ENCODE measurements at places on chromosomes 11 and 22. TPM values are rescaled to one million over a fixed set of nuclear protein-coding genes. Genes with fewer than 3 reads are reported as not detected.
A peak's percentile ranks its signal among the peaks of the same experiment; 100 is the strongest.

- no peak for DNase-seq
Measured at GRCh38 chr22:30396871-30397655, at the start of gene SEC14L2. Gene SEC14L2 (plus strand): TSS chr22:30397018. CDS start chr22:30397117, 99 bp downstream.

GRCh38 chr11:86069408-86070101, 671 bp upstream of the PICALM start:
- peak; percentile 60 for DNase-seq

- no peak for DNase-seq
Measured at GRCh38 chr11:5286901-5287300, 14.8 kb downstream of the OR51B4 start.

GRCh38 chr11:12943311-12943710, 65.8 kb upstream of the RASSF10 start:
- no peak for DNase-seq

FLRT1 gene
- not detected for polyA plus RNA-seq

DNA sequence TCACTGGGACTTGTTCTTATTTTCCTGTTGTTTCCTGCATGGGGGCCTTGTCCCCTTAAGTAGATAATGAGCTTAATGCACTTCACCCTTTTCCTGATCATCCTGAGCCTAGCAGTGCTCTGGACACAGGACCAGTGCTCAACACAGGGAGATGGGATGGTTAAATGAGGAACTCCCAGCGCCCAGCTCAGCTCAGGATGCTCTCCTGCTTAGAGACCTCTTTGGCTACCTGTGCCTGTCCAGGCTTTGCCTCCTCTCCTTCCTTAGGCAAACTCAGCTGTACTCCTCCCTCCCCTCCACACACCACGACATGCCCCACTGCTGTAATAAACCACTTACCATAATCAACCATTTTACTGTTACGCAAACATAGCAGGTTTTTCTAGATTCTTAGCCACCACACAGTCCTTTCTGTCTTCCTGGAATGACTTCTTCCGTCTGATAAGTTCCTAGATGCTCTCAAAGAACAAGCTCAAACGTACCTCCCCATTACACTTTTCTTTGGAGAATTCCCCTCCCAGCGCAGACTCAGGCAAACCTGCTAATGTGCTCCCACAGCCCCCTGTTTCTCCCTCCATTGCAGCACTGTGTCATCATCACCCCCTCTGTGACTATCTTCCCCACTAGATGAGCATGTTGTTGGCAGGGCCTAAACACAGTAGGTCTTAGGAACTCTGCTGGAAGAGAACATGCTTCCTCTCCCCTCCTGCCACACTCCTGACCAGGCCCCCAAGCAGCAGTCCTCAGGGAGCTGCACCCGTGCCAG, 113.6 kb downstream of the MICAL2 start:
- DNase-seq: no peak

- no peak for DNase-seq
Measured at GRCh38 chr22:44623771-44624510, 78.1 kb upstream of the PRR5 start.

- no peak for DNase-seq
Measured at GRCh38 chr11:15580775-15581095, 466.0 kb downstream of the INSC start.

- DNase-seq: no peak
Measured at GRCh38 chr11:706957-707816, 1.2 kb downstream of the EPS8L2 start.

GRCh38 chr11:123030517-123030916, 31.4 kb downstream of the HSPA8 start:
- no peak for DNase-seq

DNA sequence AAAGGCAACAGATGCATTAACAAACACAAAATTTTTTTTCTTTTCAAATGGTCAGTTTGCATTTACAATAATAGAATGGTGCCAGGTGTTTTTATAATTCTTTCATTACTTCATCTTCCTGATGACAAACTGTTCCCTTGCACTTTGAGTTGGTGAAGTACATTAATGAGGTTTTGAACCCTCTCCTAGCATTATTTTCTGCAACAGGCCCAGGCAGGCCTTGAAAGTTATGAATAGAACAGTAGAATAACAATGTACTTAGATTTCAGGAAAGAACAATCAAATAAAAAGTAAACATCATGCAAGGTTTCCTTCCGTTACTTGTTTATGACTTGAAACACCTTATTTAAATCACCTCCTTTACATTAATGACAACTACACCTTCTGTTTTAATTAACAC, 9.6 kb downstream of the BTG4 start:
- no peak for DNase-seq

FREY1 gene
- polyA plus RNA-seq: 0.32 TPM

MMP8 gene
- polyA plus RNA-seq: not detected

DNA sequence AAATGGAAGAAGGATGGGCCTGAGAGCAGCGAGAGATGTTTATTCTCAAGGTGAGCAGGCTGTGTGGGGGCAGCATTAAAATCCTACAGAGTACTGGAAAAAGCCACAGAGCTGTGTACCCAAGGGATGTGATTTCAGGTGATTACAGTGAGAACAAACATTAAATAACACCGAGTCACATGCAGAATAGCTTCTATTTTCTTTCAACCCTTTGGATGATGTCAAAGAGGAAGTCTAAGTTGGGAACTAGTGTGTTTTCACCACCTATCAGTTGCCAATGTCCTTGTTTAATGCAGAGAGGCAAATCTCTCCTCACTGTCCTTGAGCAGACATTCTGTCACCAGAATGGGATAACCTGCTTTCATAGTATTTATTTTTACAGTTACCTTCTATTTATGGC, 379.6 kb upstream of the NARS2 start:
- DNase-seq: no peak

SMC1B gene
- not detected for polyA plus RNA-seq

KCNJ4 gene
- not detected for polyA plus RNA-seq

- no peak for DNase-seq
Measured at GRCh38 chr11:118111744-118112035, 24.9 kb upstream of the SMIM35 start.

DNA sequence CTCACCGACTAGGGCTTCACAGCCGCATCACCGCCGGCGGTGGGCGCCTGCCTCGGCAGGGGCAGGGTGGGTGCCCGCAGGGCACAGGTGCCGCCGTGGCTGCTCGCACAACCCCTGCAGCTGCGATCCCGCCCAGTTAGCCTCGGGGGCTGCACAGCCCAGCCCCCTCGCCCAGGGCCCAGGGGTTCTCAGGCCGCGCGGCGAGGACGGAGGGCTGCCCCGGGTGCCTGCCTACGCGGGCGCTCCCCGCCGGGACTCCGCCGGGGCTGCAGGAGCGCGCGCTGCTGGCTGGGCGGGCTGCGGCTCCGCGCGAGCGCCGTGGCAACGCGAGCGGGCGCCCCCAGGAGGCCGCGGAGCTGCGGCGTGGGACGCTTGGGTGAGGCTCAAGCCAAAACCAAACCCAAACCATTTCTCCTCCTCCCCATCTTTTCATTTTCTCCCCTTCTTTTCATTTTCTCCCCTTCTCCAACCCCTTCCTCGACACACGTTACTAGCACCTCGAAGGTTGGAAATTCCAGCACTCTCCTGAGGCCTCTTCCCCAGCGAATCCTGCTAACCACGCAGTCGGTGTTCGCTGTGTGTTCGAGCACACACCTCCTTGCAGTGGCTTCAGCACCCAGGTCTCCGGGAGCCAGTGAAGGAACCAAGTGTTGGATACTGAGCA, at the start of gene MICAL3:
TSS of gene MICAL3 (minus strand) at position 286 of the 664 bp plus-strand sequence. CDS start 117,749 bp downstream, outside the sequence.
- no peak for DNase-seq

- no peak for DNase-seq
Measured at GRCh38 chr11:74009675-74010305, 905 bp upstream of the UCP3 start.

- DNase-seq: no peak
Measured at GRCh38 chr22:19869497-19870152, 15.0 kb upstream of the GNB1L start.

GAB4 gene
- polyA plus RNA-seq: not detected

DNA sequence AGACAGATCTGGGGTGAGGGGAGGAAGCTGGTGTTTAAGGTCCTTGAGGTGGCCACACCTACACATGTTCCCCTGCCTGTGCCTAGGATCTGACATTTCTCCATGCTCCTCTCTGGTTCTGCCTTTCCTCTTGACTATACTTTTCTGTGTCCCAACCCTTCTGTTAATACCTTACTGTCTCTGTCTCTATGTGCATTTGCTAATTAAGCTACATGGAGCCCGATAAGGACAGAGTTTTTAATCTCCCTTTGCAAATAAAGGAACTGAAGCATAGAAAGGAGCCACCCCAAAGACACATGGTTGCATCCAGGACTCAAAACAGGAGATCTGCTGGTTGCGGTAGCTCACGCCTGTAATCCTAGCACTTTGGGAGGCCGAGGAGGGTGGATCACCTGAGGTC, 33.1 kb upstream of the CDON start:
- DNase-seq: no peak

DNA sequence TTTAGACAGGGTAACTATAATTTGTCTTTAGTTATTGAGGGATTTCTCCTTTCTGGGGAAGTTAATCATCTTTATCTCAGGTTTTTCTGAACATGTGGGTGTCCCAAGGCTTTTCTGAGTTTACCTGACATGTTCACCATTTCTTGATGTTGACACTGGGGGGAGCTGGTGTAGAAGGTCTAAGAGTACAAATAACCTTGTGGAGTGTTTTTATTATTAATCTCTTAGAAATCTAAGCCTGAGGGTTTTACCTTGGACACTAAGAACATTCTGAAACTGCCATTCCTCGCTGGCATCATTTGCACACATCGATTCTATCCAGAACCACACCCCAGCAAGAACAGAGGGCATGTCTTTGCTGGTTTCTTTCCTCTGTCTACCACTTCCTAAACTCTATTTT, 15.6 kb upstream of the C11orf91 start:
- peak; percentile 73 for DNase-seq

UPK3A gene
- not detected for polyA plus RNA-seq

TRPC6 gene
- polyA plus RNA-seq: 0.04 TPM

GGT1 gene
- 20.1 TPM for polyA plus RNA-seq

DNA sequence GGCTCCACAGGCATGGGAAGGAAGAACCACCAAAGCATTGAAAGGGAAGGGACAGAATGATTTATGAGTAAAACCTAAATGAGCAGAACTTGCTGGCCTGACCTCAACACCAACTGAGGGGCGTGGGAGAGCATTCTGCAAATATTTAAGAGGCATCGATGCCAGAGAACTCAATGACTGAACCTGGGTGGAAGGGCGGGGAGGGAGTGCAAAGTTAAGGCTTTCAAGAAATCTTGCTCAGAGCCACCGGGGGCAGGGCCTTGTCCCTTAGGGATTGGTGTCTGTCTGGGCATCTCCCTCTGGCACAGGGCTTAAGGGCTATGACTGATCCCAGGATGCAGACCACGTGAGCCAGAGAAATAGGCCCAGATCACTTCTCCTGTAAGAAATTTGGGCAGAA, 137.1 kb downstream of the ADAMTS15 start:
- no peak for DNase-seq

GRCh38 chr22:37818409-37819104, 4.6 kb upstream of the GALR3 start:
- no peak for DNase-seq

DNA sequence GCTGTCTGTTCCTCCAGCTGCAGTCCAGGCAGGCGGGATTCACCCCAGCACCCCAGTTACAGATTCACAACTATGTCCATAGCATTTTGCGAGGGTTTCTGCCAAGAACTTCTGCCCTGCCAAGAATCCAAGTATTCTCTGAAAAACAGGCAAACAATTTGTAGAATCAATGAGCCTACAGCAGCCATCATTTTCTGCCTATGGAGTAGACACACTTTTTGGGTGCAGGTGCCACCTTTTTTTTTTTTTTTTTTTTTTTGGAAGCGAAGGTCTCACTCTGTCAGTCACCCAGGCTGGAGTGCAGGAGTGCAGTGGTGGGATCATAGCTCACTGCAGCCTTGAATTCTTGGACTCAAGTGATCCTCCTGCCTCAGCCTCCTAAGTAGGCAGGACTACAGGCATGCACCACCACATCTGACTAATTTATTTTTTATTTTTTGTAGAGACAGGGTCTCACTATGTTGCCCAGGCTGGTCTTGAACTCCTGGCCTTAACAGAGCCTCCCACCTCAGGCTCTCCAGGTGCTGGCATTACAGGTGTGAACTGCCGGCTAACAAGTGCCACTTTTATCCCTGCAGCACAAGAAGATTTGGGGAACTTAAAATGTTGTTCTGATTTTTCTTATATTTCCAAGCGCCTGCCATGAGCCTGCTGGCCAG, 195.1 kb downstream of the SNX19 start:
- no peak for DNase-seq

APOL3 gene
- 1.1 TPM for polyA plus RNA-seq

GRCh38 chr11:23317816-23318215, 457.5 kb upstream of the CCDC179 start:
- no peak for DNase-seq

P2RY6 gene
- 0.09 TPM for polyA plus RNA-seq

DEPDC7 gene
- 15.5 TPM for polyA plus RNA-seq

DNA sequence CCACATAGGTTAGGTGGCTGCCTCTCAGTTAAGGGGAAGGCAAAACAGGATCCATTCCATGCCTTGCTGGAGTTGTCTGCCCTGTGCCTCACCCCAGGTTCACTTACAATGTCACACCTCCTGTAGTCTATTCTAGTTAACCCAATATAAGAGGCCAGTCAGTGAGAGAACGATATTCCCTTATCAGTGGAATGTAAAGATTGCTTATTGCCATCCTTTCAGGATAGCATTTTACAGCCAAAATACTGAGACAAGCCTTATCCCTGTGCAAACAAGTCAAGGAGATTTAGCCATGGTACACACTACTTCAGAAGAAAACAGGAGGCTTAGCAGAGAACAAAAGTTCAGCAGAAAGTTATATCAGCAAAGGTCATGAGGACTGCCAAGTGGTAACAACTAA, 5.5 kb downstream of the CYP2R1 start:
- DNase-seq: no peak

TRIM34 gene
- 15.8 TPM for polyA plus RNA-seq

GRCh38 chr22:46416520-46416871, 81.0 kb downstream of the TRMU start:
- DNase-seq: no peak

- no peak for DNase-seq
Measured at GRCh38 chr22:32649515-32650200, 151.8 kb upstream of the TIMP3 start.

DNA sequence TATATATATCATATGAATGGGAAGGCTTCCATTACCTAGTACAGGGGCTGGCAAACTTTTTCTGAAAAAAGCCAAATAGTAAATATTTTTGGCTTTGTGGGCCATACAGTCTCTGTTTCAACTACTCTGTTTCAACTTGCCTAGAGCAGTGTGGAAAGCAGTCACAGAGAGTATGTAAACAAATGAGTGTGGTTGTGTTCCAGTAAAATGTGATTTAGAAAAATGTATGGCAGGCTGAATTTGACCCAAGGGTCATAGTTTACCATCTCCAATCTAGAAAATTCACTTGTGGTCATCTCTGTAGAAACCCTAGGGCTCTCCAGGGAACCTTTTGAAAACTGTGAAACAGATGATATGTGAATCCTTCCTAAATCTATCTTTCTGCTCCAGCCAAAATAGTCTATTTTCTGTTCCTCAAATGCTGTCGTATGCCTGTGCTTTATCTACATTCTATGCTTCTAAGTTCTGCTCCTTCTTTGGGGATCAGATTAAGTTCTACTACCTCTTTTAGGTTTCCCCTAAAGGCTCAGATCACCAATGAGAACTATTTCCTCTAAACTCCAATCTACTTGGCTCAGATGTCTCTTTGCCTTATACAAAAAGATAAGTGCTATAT, 356.2 kb downstream of the METTL15 start:
- DNase-seq: no peak

IGSF9B gene
- 0.36 TPM for polyA plus RNA-seq
